ENCODE measurements at places on chromosomes 6 and 20.
A peak's percentile ranks its signal among the peaks of the same experiment; 100 is the strongest.

DNA sequence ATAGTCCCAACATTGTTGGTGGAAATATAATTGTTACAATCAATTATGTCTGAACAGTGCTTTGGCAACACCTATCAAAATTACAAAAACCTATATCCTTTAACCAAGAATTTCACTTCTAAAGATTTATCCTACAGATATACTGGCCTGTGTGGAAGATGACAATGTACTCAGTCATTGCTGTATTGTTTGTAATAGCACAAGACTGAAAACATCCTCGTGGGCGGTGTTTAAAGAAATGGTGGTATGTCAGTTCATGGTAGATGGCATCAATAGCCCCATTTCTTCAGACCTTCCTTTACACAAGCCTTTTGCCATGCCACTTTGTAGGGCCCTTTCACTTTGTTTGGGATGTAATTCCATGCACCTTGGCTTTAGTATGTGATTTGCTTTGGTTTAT lies 9.8 kb upstream of the TPBG start:
- no peak for DNase-seq

DNA sequence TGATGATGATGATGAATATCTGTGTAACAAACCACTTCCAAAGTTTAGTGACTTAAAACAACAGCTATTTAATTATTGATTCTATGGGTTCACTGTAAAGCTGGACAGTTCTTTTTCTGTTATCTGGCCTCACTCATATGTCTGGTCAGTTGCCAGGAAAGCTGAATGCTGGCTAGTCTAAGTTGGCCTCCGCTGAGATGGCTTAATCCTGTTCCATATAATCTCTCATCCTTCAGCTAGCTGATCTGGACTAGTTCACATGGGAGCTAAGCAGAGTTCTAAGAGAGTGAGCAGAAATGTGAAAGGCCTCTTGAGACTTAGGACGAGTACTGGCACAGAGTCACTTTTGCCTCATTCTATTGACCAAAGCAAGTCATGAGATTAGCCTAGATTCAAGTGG lies 334.7 kb upstream of the FLRT3 start:
- no peak for DNase-seq

- DNase-seq: no peak
These were observed 241.1 kb downstream of the PREX1 start for GRCh38 chr20:48586730-48587129.

- no peak for DNase-seq
These were observed 2.4 kb upstream of the SNAP25 start for GRCh38 chr20:10216146-10216791.

- no peak for DNase-seq
These were observed 592.2 kb downstream of the DHX35 start for GRCh38 chr20:39554341-39554740.

DNA sequence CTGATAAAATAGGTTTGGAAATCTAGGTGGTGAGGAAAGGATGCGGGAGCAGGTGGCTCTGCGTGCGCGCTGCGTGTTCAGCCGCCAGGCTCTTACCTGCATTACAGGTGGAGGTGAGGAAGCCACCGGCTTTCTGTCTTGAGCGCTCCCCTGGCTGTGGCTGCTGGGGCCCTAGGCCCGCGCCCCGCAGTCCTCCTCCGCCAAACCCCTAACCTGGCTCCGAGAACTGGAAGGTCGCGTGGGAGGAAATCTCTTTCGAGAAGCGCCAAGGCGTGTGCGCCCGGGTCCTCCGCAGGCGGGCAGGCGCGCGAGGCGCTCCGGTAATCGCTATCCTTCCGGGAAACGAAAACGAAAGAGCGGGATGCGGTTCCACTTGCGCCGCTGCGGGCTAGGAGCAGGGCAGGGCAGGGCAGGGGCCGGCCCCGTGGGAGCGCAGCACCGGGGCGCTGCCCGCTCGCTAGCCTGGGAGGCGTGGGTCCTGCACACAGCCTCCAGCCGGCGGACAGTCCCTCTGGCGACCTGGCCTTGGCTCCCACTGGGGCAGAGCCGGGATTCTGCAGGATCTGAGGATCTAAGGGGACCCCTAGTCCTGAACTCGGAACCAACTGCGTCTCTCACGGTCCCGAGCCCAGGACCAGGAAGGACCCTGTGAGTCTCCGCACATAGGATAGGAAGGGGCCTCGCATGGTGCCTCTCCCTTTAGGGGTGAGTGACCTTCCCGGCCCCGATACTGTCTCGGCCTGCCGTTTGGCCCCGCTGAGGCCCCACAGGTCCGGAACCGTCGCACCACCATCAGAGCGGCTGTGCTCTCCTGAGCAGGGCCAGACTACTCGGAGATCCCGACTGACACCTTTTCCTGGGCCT lies at the start of gene ETV7:
Gene ETV7, minus strand, starts transcription at position 230 of the 864 bp plus-strand sequence. Its CDS starts 128 bp downstream, at position 102.
- peak; percentile 38 for DNase-seq

DNA sequence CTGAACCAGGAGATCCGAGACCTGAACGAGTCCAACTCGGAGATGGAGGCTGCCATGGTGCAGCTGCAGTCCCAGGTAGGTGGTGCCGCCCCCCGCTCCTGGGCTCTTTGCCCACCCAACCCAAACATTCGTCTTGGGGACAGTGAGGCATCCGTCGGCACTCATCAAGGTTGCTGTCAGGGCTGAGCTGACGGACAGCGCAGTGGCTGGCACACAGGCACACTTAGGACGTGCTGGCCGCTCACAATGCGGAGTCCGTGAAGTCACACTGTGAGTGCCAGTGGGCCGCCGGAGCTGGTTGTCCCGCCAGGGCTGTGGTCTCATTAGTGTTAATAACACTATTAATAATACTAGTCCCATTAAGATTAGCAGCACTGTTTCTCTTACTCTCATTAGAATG lies 18.2 kb upstream of the PCMTD2 start:
- DNase-seq: no peak

GRCh38 chr6:83303426-83303825 lies 110.3 kb downstream of the RWDD2A start:
- no peak for DNase-seq

GRCh38 chr20:13342469-13343242 lies 121.6 kb downstream of the ISM1 start:
- DNase-seq: no peak

DNA sequence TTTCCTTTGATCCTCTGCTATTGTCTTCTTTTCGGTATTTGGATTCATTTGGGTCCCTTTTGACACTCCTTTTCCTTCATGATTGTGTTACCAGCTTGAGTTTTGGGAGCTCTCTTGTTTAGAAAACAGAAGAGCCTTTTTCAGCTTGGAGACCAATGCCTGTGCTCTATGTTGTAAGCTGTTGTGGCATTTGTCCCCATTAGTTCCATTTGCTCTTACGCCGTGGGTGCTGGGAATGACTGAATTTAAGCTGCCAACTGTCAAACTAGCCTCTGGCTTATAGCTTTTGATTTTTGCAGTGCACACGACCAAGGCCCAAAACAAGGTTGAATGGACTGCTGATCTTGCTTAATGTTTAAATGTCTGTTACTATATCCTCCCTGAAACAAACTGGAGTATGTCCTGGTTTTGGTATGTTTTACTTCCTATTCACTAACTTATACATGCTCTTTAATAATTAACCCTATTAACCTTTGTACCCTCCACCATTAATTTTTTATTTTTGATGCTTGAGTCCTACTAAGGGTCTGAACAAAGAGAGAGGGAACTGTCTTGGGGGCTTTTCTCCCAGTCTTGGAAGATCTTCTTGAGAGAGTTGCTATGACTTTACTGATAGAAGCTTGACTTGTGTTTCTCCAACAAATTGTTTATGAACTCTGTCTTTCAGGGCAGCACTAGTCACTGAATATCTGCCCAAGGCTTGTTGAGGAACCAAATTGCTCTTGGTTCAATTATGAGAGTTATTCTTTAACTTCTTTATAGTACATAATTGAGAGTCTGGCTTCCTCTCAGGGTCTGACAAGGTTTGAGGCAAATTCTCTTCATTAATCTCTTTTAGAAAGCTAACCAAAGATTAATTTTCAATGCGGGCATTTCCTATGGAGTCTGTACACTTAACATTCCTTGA lies 100.3 kb upstream of the SIRPG start:
- no peak for DNase-seq

- no peak for DNase-seq
These were observed 12.4 kb upstream of the KIAA1755 start for GRCh38 chr20:38272961-38273360.

DNA sequence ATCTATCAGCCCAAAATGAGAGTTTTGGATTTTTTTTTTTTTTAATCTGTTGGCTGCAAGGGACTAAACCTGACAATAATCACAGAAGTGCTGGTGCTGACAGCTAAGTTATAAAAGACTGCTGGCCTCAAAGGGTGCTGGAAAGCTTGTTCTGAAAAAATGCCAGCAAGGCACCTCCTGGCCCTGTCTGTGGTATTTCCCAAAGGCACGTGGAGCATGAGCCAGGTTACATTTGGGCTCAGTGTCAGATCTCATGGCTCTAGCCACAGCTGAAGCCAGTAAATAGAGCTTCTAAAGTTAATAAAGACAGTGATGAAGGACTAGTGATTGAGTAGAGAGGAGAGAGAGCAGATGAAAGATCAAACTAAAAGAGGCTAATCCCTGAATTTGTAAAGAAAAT lies 178.9 kb downstream of the FUT9 start:
- no peak for DNase-seq

- no peak for DNase-seq
These were observed 98.5 kb downstream of the TFAP2A start for GRCh38 chr6:10316373-10316721.

GRCh38 chr20:59938221-59938620 lies 1.9 kb downstream of the PPP1R3D start:
- DNase-seq: no peak

DNA sequence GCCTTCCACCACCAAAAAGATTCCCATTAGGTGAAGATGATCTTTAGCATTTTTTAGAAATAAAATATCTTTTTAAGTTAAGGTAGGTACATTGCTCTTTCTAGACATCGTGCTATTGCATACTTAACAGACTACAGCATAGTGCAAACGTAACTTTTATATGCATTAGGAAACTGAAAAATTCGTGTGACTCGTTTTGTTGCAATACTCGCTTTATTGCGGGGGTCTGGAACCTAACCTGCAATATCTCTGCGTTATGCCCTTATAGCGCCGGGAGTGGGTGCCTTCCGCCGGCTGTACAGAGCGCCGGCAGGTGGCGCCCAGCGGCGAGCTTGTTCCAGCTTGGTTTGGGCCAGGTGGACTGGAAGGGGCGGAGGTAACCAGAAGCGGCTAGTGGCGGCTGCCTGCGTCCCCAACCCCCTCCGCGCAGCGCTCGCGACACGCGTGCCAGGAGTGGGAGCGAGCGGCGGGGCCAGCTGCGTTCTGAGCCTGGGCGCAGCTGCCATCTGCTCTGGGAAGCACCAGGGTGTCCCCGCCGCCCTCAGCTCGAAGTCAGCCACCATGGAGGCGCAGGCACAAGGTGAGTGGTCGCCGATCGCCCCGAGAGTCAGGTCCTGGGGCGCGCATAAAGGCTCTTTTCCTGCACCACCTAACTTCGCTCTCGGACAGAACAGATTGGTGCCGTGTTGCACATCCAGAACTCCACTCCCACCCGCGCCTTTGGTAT lies at the start of gene TPD52L1:
Gene TPD52L1, plus strand, starts transcription at position 383 of the 727 bp plus-strand sequence. Its CDS starts 179 bp downstream, at position 562.
- DNase-seq: peak; percentile 10

GRCh38 chr6:148999929-149000468 lies 253.2 kb downstream of the UST start:
- no peak for DNase-seq

GRCh38 chr6:7588506-7588905 lies 1.5 kb upstream of the SNRNP48 start:
- no peak for DNase-seq

DNA sequence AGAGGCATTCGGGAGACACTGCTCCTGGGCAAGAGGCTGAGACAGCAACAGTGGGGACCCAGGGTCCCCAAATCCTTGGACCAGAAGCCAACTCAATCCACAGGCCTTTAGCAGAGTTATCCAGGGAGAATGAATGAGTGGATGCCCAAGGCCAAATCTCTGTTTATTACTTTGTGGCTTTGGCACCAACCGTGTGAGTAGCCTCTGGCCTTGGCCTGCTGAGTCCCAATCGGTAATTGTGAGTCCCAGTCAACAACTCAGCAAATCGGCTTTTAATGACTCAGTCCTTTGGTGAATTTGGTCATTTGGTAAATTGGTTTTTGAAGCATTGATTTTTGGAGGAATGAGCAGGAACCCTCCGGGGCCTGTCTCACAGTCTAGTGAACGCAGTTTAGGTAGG lies 29.1 kb upstream of the ECI2 start:
- no peak for DNase-seq

DNA sequence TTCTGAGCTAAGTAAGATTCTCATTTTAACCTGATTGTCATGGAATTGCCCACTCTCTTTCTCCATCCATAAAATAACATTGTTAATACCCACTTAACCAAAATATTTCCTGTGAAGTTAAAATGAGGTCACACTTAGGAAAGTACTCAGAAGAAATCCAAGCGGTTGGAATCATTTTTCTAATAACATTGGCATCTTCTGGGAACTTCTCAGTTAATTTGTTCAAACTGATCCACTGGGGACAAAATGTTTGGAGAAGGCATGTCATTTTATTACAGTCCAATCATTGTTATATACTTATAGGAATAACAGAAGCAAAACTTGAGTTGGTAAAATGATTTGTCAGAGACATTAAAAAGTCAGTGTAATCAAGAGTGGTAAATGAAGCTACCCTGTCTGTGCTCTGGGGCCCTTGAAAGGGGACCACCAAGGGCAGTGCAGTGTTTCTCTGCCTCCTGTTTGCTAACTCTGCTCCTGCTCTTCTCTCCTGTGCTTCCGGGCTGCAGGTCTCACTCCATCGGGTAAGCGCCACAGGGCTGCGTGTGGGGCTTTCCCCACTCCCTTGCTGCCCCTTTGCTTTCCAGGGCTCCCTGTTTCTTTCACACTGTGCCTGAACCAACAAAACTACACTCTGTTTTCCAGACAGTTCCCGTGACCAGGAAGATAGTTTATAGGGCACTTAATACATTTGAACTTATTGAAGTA lies 50.1 kb downstream of the HDDC2 start:
- no peak for DNase-seq

GRCh38 chr6:105836889-105837288 lies 249.2 kb upstream of the PRDM1 start:
- DNase-seq: no peak

- DNase-seq: no peak
These were observed 84.0 kb upstream of the SMLR1 start for GRCh38 chr6:130743175-130743574.

GRCh38 chr6:2194643-2195042 lies 50.8 kb downstream of the GMDS start:
- DNase-seq: no peak

GRCh38 chr20:54029176-54029575 lies 41.2 kb downstream of the BCAS1 start:
- no peak for DNase-seq

- no peak for DNase-seq
These were observed 45.6 kb upstream of the FOXP4 start for GRCh38 chr6:41500561-41500960.
